T follicular helper cell (primary cell): ENCODE measurements at places on chromosomes 3 and 15.
A peak's percentile ranks its signal among the peaks of the same experiment; 100 is the strongest.

- peak; percentile 76 for DNase-seq
Measured at GRCh38 chr3:184540777-184541681, 20.6 kb upstream of the EPHB3 start.

DNA sequence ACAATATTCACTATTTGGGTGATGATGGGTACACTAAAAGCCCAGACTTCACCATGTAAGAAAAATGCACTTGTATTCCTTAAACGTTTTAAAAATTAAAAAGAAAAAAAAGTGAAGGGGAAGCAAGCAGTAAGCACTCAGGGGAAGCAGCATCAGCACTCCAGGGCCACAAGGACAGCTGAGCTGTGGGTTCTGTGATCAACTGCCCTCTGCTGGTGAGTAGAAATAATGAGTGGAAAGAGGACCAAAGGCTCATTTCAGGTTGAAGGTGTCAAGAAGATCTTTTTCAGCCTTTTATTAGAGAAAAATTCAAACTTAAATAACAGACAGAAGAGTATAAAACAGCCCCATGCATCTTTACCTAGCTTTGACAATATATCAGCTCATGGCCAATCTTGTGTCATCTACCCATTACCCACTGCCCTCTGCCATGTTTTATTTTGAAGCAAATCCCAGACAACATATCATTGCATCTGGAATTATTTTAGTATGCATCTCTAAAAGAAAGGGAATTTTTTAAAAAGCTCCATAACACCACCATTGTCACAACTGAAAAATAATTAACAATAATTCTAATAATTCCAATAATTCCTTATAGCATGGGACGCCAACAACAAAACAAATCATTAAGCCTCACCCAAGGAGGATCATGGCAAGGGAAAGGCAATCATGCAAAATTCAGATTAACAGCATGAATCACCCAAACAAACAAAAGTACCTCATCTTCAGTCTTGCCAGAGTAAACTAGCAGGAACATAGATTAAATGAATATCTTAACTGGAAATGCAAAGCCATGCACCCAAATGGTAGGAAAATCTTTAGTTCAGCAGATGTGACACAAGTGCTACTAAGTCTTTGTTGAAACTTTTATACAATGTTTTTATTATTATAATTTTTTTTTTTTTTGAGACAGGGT lies 42.5 kb downstream of the TAMM41 start:
- DNase-seq, result peak; percentile 9

DNA sequence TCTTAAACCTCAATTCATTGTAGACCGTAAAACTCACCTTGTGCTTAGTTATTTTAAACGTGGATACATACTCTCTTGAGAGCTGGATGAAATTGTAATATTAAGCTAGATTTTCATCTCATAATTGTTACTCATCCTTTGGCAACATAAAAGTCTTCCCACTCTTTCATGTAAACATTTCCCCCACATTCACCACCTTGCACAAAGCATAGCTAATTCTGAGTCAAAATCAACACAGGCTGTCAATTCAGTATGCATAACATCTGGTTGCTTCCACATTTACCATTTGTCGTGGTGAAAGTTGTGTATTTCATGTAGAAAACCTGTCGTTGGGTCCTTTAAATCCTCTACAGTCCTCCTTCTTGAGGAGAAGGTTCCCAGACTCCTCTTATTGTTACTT lies 524.6 kb downstream of the OTOL1 start:
- DNase-seq, result no peak

- no peak for DNase-seq
Measured at GRCh38 chr3:160210799-160211221, 14.4 kb upstream of the C3orf80 start.

DNA sequence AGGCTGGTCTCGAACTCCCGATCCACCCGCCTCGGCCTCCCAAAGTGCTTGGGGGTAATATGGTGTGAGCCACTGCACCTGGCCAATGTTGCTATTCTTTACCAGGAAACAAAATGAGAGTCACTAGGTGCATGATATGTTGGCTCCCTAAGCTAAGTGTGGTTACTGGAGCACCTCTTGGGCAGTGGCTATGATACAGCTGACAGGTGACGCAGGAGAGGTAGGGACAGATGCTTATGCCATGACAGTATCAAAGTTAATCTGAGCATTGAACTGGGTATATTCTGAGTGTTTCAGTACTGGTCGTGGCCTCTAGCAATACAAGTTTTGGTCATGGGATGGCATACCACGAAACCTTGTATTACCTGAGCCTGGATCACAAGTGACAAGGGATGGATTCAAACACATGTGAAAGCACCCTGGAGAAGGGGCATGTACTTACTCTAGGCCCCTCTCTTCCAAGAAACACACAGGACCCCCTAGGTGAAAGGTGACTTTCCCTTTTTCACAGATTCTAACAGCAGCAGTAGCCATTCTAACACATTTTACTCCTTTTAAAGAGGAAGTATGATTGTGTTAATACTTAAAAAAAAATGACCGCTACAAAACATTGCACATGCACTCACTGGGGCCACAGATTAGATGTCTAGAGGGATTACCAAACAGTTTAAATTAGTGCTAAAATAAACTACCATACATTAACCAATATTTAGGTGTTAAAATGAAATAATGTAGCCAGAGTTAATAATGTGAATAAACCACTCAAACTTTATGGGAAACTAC lies 467.3 kb downstream of the SHQ1 start:
- DNase-seq, result no peak

GRCh38 chr3:188439080-188439479 lies 285.1 kb downstream of the LPP start:
- no peak for DNase-seq
